ENCODE measurements at places on chromosomes 4 and X.

GRCh38 chr4:72900952-72901351 is 168.6 kb downstream of the COX18 start:
- no peak for DNase-seq

DNA sequence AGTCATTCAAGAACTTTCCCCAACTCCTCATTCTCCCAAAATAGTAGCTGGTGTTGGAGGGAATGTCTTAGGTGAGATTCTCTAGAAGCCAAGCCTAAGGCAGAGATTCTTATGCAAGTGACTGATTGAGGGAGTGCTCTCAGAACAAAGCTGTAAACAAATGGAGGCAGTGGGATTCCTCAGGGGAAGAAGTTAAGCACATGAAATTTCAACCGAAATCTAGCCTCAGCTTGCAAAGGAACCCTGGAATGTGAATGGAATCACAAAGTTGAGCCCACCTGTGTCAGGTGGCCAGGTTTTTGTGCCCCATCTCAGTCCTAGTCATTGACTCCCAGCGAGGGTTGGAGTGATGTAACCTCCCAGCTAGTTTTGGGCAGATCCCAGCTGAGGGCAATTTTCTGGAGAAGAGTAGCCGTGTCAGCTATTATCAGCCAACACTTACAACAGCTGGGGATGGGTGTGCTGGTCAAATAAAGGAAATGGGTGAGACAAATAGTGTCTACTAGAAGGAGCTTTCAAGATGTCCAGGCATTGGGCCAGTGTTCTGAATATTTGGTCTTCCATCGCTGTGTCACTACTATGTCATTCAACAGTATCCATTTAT is 29.7 kb upstream of the FGF2 start:
- DNase-seq = no peak

- no peak for DNase-seq
Measured at GRCh38 chrX:47351706-47352105, 18.7 kb upstream of the ZNF157 start.

DNA sequence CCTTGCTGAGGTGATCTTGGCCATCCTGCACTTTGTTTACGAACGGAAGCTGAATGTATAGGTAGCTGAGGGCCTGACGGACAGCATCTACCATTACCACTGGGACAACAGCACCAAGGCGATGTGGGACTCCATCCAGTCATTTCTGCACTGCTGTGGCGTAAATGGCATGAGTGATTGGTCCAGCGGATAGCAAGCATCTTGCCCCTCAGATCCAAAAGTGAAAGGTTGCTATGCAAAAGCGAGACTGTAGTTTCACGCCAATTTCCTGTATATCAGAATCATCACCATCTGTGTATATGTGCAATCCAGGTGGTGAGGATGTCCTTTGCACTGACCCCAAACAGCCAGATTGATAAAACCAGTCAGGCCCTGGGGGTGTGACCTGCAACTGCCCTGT is 4.2 kb upstream of the PYURF start:
- no peak for DNase-seq

- no peak for DNase-seq
Measured at GRCh38 chr4:37827030-37827685, 672 bp downstream of the PGM2 start.

GRCh38 chr4:173138624-173139023 is 30.0 kb upstream of the GALNT7 start:
- no peak for DNase-seq

DNA sequence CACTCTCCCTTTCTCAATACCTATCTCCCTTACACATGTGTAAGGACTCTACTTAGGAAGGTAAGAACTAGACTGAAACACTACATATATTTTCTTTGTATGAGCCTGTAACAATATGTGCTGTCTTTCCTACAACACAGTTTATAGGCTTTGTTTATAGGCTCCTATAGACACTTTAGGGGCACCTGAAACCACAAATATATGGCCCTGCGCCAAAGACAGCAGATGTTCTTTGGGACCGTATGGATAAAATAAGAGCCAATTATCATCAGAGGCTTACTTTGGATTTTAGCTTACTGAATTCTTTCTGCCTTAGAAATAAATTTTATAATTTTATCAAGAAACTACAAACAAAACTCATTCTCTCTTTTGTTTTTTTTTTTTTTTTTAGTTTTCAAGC is 16.6 kb upstream of the CXCL3 start:
- DNase-seq = no peak

All from stimulated activated CD8-positive, alpha-beta memory T cell treated with anti-CD3 and anti-CD28 coated beads, Interleukin-4, amount 100 ng/mL, for 4 hours (primary cell).